Testis (tissue), 5 donors: ENCODE measurements at places on chromosomes 13 and 19.

GRCh38 chr13:35474496-35475211 is 1.8 kb downstream of the MAB21L1 start:
- no peak for DNase-seq

- DNase-seq = no peak
Observed at GRCh38 chr13:50227361-50227760, 212.1 kb downstream of the KCNRG start.

- no peak for DNase-seq
Observed at GRCh38 chr19:19584356-19584755, 34.1 kb downstream of the PBX4 start.

DNA sequence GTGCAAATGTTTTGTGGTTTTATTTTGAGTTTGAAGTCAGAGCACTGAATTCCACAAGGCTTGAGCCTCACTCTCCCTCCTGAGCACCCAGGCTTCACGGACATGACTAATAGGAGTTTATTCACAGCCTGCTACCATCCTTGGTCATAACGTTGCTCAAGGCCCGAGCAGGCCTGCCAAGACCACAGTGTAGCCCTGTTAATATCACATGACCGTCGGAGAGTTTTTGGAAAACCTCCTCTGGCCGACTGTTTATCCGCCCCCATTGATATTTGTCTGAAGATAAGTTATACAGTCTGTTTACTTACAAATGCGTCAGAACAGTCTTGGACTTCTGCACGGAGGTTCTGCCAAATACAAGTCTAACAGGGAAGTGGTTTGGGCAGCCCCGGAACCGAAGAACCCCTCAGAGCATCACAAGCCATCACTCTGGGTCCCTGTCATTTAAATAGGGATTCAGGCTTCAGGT is 89.9 kb downstream of the COL4A2 start:
- DNase-seq = peak; percentile 89

DNA sequence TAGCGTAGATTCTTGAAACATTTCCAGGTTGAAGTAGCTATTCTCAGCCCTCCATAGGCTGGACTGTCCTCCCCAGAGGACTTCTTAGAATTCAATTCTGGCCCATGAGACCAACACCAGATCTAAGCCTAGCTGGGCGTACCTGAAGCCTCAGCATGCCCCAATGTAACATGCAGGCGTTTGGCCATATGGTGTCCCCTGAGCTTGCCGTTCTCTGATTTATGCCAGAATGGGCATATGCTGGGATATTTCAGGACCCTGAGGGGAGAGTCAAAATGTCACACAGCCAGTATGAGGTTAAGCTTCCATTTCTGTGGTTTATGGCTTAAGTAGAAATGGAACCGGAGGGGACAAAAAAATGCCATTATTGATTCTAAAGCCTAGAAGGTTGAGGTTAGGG is 317.7 kb upstream of the OBI1 start:
- no peak for DNase-seq

DNA sequence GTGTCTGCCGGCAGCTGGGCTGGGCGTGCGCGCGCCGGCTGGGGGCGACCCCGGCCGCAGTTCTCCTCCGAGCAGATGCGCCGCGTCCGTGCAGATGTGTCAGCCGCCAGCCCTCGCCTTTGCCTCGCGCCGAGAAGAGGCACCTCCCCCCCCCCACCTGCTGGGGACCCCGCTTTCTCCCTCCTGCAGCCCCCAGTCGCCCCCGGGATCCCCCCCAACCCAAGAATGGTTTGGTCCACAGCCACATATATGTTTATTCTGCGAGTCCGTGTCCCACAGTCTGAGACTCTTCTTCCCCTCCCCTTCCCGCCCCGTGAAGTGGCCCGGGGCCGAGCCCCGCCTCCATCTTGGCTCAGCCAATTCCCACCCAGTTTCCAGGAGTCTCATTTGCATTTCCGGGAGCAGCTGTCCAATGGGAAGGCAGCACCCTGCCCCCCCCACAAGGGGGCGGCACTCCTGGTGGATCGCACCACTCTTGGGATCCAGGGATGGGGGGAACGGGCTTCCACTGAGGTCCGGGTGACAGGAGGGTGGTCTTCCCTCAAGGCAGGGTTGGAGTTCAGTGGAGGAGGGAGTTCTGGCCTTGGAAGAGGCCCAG is 8.6 kb downstream of the ISOC2 start:
- peak; percentile 81 for DNase-seq

DNA sequence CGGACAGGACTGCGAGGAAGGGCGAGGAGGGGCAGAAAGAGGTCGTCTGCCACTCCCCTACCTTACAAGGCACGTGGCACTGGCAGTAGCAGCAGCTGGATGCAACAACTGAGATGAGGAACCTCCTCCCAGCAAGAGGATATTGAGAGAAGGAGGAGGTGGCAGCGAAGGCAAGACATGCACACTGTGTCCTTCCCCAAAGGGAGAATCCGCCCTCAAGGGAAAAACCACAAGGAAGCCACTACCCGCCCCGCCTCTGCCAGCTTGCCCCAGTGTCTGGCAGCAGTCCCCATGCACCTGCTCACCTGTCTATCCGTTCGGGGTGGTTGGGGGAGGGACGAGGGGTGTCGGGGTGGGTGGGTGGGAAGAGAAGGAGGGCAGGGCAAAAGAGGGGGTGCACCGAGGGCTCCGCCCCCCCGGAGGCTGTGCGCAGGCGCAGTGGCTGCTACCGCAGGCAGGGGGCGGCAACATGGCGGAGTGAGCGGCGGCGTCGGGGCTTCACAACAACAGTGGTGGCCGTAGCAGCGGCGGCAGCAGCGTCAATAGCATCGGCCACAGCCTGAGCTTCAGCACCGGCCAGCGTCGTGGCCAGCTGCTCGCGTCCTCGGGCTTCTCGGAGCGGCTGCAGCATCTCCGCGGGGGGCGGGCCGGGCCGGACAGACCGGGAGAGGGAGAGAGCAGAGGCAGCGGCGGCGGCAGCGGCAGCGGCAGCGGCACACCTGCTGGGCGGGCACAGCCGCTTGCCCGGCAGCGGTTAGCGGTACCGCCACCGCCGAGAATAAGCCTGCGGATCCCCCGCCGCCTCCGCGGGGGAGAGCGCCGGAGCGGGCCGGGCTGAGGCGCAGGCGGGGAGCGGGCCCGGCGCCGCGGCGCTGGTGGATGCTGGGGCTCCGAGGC is at the start of gene NBEA:
TSS of gene NBEA (plus strand) at position 436 of the 897 bp plus-strand sequence. CDS start 551 bp downstream, outside the sequence.
- DNase-seq = peak; percentile 83

DNA sequence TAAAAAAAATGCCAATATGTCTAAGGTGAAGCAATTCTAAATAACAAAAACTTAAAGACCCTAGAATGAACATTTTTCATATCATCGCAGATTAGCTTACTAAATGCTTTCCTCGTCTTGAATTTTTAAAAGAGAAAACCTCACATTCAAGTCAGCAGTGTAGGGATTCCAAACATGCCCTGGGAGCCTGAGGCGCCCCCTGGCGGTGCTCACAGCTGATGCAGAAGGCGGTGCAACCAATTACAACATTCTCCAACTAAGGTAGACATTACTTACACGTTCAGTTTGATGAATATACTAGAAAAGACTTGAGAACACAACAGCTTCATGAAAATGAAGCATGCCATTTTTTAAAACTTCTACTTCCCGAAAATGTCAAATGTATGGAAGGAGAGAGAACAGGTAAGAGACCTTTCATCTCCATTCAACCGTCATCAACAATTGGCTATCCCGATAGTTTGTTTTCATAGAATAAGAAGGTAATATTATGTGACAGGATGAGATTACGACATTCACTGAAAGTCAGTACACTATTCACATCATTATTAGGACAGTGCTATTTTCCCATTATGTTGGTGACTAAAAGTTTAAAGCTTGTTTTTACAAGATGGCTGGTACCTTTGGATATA is 304.4 kb downstream of the DCLK1 start:
- DNase-seq = peak; percentile 41

DNA sequence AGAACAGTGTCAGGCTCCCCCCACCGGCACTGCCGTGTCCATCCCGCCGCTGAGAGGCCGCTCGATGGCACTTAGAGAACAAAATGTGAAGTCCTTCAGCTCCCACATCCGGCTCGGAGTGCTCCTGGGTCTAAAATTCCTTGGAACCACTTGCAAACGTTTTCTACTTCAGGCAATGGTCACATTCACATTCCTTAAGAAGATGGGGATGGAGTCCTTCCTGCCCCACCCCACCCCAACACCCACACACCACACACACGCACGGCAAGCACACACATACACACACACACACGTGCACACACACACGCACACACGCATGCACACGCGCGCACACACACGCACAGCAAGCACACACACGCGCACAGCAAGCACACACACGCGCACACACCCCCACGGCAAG is 83.4 kb downstream of the SOX1 start:
- DNase-seq = no peak

- no peak for DNase-seq
Observed at GRCh38 chr13:112012016-112012704, 54.8 kb upstream of the SOX1 start.

- no peak for DNase-seq
Observed at GRCh38 chr13:52849291-52850071, 1.0 kb upstream of the PCDH8 start.

DNA sequence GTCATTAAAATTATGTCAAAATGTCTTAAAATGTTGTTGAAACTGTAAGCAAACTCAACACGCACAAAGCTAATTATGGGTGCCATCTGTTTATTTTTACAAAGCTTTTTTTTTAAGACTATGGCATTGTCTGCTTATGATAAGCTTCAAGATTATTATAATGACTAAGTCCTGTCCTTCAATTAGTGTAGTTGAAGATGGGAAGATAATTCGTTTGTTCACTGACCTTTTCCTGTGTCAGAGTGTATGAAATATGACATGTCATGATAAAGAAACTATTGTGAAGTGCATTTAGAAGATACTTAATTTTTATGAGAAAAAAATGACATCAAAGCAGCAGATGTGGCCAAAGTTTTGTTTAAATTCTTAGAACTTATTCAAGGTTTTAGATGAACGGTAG is 211.3 kb downstream of the PCCA start:
- no peak for DNase-seq

DNA sequence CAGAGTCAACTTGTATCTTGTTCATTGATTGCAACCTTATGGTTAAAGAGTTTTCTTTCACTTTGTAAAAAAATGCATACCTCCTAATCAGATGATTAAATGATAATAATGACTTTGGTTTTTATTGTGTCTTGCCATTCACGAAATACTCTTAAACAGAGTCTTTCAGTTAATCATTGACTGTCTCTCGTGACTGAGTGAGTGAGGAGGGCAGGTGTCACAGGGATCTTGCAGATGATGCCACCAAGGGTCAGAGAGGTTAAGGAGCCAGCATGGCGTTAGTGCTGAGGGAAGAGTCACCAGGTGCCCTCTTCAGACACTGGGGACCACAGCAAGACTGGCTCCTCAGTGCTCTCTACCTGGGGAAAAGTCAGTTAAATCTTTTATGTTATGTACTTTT is 8.0 kb downstream of the GPATCH1 start:
- DNase-seq = no peak

- DNase-seq = no peak
Observed at GRCh38 chr19:35852029-35852780, at the start of gene NPHS1. Gene NPHS1 (minus strand): TSS chr19:35852504. CDS start chr19:35851837, 667 bp downstream.

GRCh38 chr13:99661791-99662190 is 160.5 kb downstream of the TM9SF2 start:
- no peak for DNase-seq

GRCh38 chr19:14683439-14683838 is 6.4 kb upstream of the ZNF333 start:
- no peak for DNase-seq

- no peak for DNase-seq
Observed at GRCh38 chr19:54731191-54731590, 6.9 kb downstream of the KIR3DL3 start.

GRCh38 chr13:46158983-46159382 is 23.0 kb downstream of the LCP1 start:
- DNase-seq = no peak

DNA sequence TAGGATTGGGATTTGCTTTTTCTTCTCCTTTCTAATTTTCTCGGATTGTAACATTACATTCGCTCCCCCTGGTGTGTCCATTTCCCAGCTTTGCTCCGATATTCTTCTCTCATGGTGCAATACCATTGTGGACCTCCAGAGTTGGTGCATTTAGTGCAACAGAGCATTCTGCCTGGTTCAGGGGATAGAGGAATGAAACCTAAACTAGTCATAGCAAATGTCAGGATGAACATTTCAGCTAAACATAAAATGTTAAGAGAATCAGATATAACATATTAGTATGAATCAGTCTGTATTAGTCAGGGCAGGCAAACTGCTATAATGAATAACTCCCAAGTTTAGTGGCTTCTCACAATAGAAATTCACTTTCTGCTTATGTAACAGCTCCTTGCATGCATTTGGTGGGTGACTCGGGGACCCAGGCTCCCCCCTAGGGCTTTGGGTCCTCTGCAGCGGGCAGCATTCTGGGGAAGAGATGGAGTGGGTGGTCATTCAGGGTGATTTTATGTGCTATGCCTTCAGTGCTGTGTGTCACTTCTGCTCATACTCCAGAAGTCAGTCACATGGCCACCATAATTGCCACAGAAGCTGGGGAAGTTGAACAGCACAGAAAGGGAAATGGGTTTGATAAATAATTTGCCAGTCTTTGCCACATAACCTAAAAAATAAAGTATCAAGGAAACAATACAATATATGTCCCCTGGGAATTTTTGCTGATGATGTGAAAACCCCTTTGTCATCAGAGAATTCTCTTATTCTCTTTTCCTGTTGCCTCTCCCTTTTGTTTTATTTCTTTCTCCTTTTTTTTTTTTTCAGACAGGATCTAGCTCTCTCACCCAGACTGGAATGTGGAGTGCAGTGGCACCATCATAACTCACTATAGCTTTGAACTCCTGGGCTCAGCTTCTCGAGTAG is 111.0 kb downstream of the HSPH1 start:
- no peak for DNase-seq

DNA sequence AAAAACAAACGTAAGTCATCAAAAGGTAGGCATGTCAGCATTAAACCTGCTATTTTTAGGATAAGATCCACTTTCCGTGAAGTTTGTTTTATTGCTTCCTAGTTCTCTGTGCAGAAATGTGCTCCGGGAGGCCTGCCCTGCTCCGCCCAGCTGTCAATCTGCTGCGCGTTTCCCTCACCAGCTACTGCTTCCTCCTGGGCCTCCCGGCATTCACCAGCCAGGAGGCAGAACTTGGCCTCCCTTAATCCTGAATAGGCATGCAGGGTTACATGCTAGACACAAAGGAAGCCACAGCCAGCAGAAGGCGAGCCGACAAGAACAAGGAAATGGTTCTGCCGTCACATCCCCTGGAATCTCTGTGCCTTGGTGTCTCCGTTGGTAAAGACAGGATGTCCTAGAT is 386.2 kb downstream of the IRS2 start:
- no peak for DNase-seq

GRCh38 chr13:41696163-41697003 is 239.0 kb downstream of the RGCC start:
- DNase-seq = no peak

- no peak for DNase-seq
Observed at GRCh38 chr19:54099190-54099902, 1.3 kb downstream of the OSCAR start.

DNA sequence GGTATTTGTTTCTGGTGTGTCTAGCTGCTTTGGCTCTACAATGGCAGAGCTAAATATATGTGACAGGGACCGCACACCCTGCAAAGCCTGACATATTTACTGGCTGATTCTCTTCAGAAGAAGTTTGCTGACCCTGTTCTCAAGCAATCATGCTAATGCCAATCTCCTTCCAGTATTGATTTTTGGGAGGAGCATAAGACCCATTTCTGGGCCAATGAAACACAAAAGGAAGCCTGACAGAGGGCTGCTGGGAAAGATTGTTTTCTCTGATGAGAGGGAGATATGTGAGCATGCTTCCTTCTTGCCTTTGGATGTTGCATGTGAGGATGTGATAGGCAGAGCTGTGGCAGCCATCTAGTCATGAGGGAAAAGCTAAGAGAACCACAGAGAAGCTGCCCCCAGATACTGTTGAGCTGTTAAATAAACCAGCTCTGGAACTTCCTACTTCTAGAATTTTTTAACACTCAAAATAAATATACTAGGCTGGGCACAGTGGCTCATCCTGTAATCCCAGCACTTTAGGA is 31.4 kb upstream of the TPTE2 start:
- DNase-seq = no peak
